AG09309 (cell line): ENCODE measurements at places on chromosomes 4 and X.

DNA sequence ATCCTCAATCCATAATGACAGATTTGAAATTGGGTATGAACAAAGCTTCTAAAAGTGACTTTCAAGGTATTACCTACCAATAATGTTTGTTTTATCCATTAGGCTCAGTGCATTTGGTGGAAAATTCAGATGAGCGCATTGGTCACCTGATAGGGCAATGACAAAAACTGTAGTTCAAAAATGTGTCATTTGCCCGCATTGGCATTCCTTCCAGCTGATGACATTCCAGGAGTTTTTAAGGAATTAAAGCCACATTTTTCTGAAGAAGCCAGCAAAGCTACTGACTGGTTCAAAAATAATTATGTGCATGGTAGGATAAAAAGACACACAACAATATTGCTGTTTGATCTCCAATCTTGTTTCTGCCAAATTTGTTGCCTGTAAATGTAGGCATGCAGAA is 473.4 kb upstream of the CPEB2 start:
- no peak for DNase-seq

DNA sequence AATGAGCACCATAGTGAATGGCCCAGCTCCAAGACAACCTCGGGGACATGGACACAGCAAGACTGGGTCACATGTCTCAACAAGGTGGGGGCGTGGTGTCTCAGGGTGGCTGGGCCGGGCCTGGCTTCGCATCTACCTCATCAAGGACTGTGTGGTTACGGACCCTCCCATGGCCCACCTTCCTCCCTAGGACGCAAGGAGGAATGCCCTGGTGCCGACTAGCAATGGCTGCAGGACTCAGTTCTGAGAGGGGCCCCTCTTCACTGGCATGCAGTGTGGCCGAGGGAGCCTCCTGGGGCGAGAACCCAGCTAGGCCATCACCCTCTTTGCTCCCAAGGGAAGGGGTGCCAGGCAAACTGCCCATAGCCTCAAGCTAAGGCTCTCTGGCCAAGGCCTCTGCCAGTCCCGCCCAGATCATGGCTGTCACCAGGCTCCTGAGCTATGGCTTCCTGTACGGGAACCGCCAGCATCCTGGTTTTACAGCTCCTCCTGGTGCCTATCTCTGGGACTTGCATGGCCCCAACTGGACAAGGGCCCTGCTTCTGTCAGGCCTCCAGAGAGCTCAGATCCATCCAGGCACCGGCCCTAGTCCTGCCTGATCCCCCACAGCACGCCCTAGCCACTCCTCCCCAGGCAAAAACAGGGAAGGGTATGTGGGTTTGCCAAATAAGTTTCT is 218.0 kb upstream of the AGTR2 start:
- no peak for DNase-seq

DNA sequence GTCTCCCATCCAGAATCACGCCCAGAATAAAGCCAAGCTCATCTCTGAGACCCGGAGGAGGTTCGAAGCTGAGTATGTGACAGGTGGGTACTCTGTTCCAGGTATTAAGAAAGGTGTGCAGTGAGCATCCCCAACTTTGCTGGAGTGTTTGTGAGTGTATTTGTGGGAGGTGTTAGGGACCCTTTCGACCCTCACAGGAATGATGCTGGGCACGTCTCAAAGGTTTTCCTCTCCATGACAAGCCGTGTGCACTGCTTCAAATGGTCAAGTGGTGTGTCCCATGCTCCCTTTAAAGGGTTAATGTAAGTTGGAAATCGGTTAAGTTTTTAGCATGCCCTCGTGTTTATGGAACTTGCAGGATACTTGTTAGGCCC is 442 bp downstream of the MOSPD2 start:
- no peak for DNase-seq

- DNase-seq = no peak
Observed at GRCh38 chr4:134160211-134160610, 41.4 kb downstream of the PABPC4L start.

GRCh38 chr4:53315300-53315699 is 50.6 kb downstream of the SCFD2 start:
- DNase-seq = no peak

- no peak for DNase-seq
Observed at GRCh38 chrX:132842460-132843238, 115.8 kb downstream of the HS6ST2 start.

- peak; percentile 3 for DNase-seq
Observed at GRCh38 chr4:40812386-40812785, 62.6 kb downstream of the NSUN7 start.

DNA sequence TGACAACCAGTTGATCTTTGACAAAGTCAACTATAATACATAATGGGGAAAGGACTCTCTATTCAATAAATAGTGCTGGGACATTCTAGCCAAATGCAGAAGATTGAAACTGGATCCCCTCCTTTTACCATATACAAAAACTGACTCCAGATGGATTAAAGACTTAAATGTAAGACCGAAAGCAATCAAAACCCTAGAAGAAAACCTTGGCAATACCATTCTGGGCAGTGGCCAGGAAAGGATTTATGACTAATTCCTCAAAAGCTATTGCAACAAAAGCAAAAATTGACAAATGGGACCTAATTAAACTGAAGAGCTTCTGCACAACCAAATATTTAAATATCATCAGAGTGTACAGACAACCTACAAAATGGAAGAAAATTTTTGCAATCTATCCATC is 185.1 kb downstream of the NPNT start:
- no peak for DNase-seq

GRCh38 chrX:44489515-44489914 is 53.1 kb downstream of the FUNDC1 start:
- DNase-seq = no peak

DNA sequence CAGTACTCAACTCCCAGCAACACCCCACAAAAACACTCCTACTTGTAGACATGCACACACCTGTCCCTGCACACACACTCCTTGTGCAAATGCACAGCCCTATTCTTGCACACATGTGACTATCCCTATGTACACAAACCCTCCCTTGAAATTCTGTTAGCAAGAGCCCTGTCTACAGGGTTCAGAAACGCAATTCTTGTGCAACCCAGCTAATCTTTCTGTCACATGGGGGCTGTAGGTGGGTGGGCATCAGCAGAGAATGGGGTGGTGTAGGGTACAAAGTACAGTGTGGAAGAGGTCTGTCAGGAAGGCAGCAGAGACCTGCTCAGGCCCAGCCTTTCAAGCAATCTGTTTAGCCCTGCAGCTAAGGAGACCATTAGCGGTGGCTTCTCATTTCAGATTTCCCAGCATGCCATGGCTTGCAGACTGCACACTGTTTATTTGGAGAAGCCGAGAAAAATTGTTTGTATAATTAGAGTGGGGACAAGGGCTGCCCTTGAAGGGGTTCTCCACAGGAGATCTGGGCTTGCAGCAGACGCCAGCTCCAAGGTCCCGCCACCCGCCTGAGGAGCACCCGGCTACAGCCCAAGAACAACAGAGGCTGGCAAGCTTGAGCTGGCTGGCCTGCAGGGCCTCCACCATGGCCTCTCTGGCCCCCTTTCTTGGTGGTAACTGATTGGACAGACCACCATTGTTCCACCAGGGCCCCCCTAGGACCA is 144.0 kb upstream of the PJA1 start:
- no peak for DNase-seq

- DNase-seq = no peak
Observed at GRCh38 chrX:50818986-50819385, 5.0 kb upstream of the SHROOM4 start.

GRCh38 chr4:57034520-57034919 is 55.8 kb downstream of the POLR2B start:
- DNase-seq = no peak

GRCh38 chrX:108736509-108737479 is at the start of gene IRS4:
IRS4 (minus strand) TSS chrX:108736563.
- no peak for DNase-seq

- no peak for DNase-seq
Observed at GRCh38 chr4:161496-162284, 37.4 kb downstream of the ZNF718 start.

DNA sequence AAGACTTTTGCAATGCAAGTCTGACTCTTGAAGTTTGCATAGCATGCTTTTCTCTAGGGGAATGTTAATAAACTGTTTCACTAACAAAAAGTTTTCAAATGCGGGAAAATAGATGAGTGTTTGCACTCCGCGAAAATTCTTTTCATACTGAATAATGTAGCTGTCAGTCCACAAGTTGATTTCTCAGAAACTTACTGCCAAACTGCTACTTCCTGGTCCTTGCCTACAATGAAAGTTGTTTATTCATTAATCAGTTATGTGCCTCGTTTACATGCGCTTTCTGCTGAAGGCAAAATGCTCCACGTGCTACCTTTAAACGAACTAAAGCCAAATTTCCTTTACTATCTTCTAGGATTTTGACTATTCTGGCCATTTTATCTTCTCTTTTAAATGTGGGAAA is 166.2 kb downstream of the MAGEB17 start:
- DNase-seq = no peak

- DNase-seq = no peak
Observed at GRCh38 chr4:26570596-26570995, 13.3 kb upstream of the TBC1D19 start.

GRCh38 chr4:86939729-86940575 is 5.1 kb downstream of the AFF1 start:
- DNase-seq = no peak

DNA sequence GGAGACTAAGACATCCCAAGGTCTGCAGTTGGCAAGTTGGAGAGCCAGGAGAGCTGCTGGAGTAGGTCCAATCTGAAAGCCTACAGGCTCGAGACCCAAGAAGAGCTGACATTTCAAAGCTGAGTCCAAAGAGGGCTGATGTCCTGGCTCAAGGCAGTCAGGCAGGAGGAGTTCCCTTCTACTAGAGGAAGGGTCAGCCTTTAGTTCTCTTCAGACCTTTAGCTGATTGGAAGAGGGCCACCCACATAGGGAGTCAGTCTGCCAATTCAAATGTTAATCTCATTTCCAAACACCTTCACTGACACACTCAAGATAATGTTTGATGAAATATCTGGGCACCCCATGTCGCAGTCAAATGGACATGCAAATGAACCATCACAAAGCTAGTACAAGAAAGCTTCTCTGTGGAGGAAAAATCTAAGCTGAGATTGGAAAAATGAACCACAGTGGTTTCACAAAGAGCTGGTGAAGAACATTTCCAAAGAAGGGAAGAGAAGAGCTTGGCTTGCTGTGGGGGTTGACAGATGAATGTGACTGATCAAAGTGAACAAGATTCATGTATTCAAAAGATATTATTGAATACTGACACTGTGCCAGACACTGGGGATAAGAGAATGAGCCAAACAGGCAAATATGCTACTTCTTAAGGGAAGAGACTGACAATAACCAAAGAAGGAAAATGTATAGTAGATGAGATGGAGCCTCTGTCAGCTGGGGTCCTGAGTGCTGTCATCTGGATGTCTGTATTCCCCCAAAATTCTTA is 61.2 kb downstream of the STK32B start:
- no peak for DNase-seq

DNA sequence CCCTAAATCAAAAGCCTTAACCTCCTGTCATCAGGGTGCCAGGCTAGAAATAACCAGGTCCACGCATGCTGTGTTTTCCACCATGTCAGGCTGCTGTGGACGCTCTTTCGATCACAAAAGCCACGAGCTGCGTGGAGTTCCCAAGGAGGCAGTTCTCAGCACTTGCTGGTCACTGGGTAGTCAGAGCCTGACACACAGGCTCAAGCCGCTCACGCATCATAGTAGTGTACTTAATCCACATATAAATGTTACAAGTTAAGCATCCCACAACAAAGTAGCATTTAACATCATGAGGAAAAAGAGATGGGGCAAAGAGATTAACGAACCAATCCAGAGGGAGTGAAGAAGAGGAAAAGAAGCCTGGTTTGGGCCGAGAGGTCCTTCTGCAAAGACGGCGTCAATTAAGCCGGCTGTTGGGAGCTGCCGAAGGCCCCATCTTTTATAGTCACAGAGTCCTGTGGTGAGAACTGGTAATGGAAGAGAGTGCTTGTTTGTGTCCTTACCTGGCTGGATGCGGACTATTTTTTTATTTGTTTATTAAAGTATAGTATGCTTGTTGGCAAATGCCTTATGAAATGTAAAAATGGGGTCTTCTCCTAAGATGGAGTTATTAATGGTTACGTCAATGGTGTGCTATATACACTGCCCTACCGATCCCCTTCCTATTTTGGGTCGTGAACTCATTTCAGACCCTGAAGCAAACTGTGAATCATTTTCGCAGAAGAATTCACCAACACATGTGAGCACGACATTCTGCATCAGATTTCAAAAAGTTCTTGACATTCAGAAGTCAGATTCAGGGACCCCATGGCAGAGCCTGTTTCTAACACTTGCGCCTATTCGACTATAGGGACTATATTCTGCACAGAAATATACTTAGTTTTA is 675 bp downstream of the PRIMPOL start:
- DNase-seq = no peak
